ENCODE measurements at places on chromosomes 16 and 17. TPM values are rescaled to one million over a fixed set of nuclear protein-coding genes. Genes with fewer than 3 reads are reported as not detected.

DNA sequence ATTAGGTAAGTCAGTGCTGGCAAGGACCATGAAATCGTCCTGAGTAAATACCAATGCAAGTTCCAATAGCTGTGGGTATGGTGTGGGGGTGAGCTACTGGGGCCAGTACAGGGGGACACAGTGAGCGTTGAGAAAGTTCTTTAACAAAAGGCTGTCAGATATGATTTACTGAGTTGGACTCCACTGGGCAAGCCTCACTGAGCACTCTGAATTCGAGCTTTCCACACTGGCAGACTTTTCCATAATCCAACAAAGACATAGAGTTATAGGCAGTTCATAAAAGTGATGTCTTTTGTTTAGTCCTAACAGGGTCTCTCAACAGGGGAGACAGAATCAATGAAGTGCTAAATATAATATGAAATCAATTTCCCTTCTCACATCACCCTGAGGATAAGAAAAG is 489.0 kb downstream of the KCNJ2 start:
- no peaks in the 10 kb centered on the region for H3K4me1 ChIP-seq
- H3K36me3 ChIP-seq, result no peaks in the 10 kb centered on the region
- no peak overlapping the region for H3K27ac ChIP-seq
- H3K4me3 ChIP-seq, result no peak overlapping the region
- no peaks in the 10 kb centered on the region for H3K27me3 ChIP-seq
- no peak for DNase-seq

DNA sequence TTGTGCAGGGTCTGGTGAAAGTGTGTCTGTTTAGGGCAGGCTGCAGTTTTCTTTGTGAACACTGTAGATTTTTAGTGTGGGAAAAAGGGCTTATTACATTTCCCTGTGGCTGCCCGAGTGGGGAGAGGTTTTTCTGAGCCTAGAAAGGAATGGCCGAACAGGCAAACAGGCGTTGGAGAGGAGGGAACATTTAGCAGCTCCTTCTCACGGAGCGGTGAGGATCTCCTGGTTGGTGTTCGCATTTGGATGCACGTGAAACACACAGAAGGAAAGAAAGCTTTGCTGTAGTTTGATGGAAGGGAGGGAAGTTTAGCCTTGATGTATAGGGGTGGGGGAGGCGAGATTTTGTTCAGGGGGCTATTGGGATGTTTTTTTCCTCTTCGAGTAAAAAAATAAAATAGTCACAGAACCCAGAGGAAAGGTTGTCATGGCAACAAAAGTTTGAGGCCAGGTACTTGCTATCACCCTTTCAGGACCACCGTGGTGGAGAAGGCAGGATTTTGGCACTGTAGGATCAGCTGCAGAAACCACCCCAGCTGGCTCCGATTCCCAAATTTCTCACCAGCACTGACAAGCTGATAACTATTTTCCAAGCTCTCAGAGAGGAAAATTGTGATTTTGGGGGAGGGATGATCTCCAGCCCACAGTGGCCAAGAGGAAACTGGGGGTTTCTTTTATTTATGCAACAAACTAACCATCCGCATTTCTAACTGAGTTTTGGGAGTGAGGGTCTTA is 3.5 kb downstream of the GSG1L start:
- DNase-seq, result no peak
- H3K27me3 ChIP-seq, result peaks cover 25% of the 10 kb centered on the region
- H3K4me1 ChIP-seq, result no peaks in the 10 kb centered on the region
- H3K36me3 ChIP-seq, result peaks cover 4% of the 10 kb centered on the region

The RBFOX1 gene
- 0.69 TPM for total RNA-seq

GRCh38 chr17:9817086-9817485 is 4.8 kb downstream of the GSG1L2 start:
- H3K4me1 ChIP-seq, result peaks cover 3% of the 10 kb centered on the region
- DNase-seq, result peak; percentile 28
- H3K4me3 ChIP-seq, result no peak overlapping the region
- peaks cover 7% of the 10 kb centered on the region for H3K27me3 ChIP-seq

- H3K36me3 ChIP-seq, result no peaks in the 10 kb centered on the region
- H3K4me3 ChIP-seq, result no peak overlapping the region
- peaks cover 1% of the 10 kb centered on the region for H3K27me3 ChIP-seq
- H3K27ac ChIP-seq, result no peak overlapping the region
- no peak for DNase-seq
These were observed 9.0 kb downstream of the DNAAF8 start for GRCh38 chr16:4743226-4743878.

- DNase-seq, result no peak
- H3K27me3 ChIP-seq, result peaks cover 21% of the 10 kb centered on the region
- peak overlapping the region; percentile 73 for H3K4me3 ChIP-seq
- peak overlapping the region; percentile 75 for H3K27ac ChIP-seq
These were observed 1.3 kb upstream of the MTSS2 start for GRCh38 chr16:70687102-70687511.

The CPHXL2 gene
- not detected for total RNA-seq

The CD79B gene
- total RNA-seq, result 3.4 TPM

GRCh38 chr17:73952480-73953205 is 250.8 kb upstream of the RPL38 start:
- DNase-seq, result peak; percentile 58
- no peak overlapping the region for H3K4me3 ChIP-seq

The MAP2K4 gene
- total RNA-seq, result 36.5 TPM

GRCh38 chr16:35714665-35715064 is 2255.3 kb downstream of the TP53TG3F start:
- H3K27ac ChIP-seq, result no peak overlapping the region
- no peaks in the 10 kb centered on the region for H3K4me1 ChIP-seq
- H3K27me3 ChIP-seq, result peaks cover 7% of the 10 kb centered on the region
- H3K4me3 ChIP-seq, result no peak overlapping the region
- DNase-seq, result no peak

The SLC16A13 gene
- total RNA-seq, result 25.8 TPM

DNA sequence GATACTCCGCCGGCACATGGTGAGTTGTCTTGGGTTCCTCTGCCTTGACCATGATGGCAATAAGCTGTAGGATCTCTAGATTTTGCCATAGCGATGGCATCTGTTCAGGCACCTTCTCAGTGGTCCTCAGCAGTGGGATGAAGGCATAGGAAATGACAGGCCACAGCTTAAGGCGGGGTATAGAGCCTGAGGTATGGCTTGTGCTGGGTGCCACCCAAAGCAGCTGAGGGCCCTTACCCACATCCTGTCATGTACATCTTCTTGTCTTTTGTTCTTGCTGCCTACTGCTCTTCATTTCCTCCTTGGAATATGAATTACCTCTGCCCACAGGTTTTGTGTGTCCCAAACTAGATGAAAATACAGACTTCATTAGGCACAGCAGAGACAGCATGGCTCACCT is 29.5 kb downstream of the KAT7 start:
- H3K27ac ChIP-seq, result no peak overlapping the region
- peaks cover 52% of the 10 kb centered on the region for H3K4me1 ChIP-seq
- H3K4me3 ChIP-seq, result peak overlapping the region; percentile 97
- peaks cover 2% of the 10 kb centered on the region for H3K27me3 ChIP-seq
- DNase-seq, result no peak

GRCh38 chr17:12438212-12438611 is 227.5 kb upstream of the MYOCD start:
- no peaks in the 10 kb centered on the region for H3K4me1 ChIP-seq
- H3K4me3 ChIP-seq, result no peak overlapping the region
- no peak overlapping the region for H3K27ac ChIP-seq

The NEUROD2 gene
- not detected for total RNA-seq

DNA sequence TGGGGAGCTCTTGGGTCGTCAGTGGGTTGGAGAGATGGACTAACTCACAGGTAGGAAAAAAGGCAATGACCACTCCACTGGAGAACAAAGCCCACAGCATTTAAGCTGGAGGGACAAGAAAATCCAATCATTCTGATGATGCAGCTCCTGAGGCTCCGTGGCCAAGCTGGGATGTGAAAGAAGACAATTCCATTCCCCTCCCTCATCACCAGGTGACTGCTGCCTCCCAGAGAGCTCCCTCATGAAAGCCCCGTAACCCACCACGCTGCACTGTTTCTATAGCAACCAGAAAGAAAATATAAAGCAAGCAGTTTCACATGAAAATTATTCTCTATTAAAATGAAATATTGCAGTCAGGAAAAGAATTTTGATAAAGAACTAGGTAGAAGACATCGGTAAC is 15.2 kb downstream of the ANKRD11 start:
- no peak for DNase-seq
- no peak overlapping the region for H3K4me3 ChIP-seq
- peak overlapping the region; percentile 50 for H3K27ac ChIP-seq
- peaks cover 49% of the 10 kb centered on the region for H3K4me1 ChIP-seq
- peaks cover 4% of the 10 kb centered on the region for H3K36me3 ChIP-seq
- H3K27me3 ChIP-seq, result peaks cover 2% of the 10 kb centered on the region

GRCh38 chr16:83803811-83804210 is 4.0 kb upstream of the HSBP1 start:
- peak overlapping the region; percentile 93 for H3K27ac ChIP-seq
- no peak overlapping the region for H3K4me3 ChIP-seq
- no peak for DNase-seq

The SLC12A3 gene
- total RNA-seq, result not detected

- no peak overlapping the region for H3K27ac ChIP-seq
- peaks cover 8% of the 10 kb centered on the region for H3K27me3 ChIP-seq
- H3K36me3 ChIP-seq, result peaks cover 9% of the 10 kb centered on the region
- no peak overlapping the region for H3K4me3 ChIP-seq
- peaks cover 2% of the 10 kb centered on the region for H3K4me1 ChIP-seq
These were observed 465 bp upstream of the PRSS22 start for GRCh38 chr16:2858245-2859025.

GRCh38 chr17:6239241-6239798 is 169.1 kb downstream of the WSCD1 start:
- H3K27me3 ChIP-seq, result peaks cover 4% of the 10 kb centered on the region
- H3K4me3 ChIP-seq, result no peak overlapping the region
- no peak overlapping the region for H3K27ac ChIP-seq
- no peak for DNase-seq
- no peaks in the 10 kb centered on the region for H3K36me3 ChIP-seq

GRCh38 chr16:50587543-50587942 is 39.3 kb downstream of the NKD1 start:
- no peaks in the 10 kb centered on the region for H3K36me3 ChIP-seq
- DNase-seq, result no peak
- no peak overlapping the region for H3K4me3 ChIP-seq
- H3K4me1 ChIP-seq, result no peaks in the 10 kb centered on the region
- peaks cover 10% of the 10 kb centered on the region for H3K27me3 ChIP-seq

The ARHGDIG gene
- not detected for total RNA-seq

The PSMD11 gene
- total RNA-seq, result 110 TPM

DNA sequence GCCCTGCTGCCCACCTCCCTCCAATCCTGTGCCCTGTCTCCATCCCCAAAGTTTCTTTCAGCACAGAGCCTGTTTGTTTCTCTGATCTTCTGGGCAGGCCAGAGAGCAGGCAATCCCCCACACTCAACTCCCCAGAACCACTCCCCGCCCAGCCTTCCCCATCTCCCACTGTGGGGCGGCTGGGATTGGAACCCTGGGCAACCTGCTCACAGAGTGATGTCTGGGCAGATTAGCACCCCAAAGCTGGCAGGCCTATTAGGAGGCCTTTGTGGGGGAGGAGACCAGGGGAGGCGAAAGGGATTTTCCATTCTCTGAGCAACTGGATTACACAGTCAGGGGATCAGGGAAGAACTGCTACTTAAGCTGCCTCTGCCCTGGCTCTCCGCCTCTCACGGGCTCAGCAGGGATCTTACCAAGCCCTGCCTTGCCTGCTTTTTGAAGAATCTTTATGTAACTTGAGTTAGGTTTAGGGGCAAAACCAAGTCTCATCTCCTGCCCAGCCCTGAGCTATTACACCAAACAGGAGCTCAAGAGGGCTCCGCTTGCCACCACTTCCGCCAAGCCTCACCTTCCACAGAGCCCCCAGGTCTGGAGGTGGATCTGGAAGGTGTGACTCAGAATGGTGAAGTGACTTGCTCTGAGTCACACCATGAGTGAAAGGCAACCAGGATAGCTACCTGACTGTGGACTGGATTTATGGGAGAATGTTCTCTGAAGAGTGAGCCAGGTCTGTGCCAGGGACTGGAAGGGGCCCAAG is 16.0 kb upstream of the LHX1 start:
- peaks cover 8% of the 10 kb centered on the region for H3K27me3 ChIP-seq
- peaks cover 4% of the 10 kb centered on the region for H3K36me3 ChIP-seq
- no peak overlapping the region for H3K4me3 ChIP-seq
- DNase-seq, result no peak
- H3K4me1 ChIP-seq, result peaks cover 6% of the 10 kb centered on the region
- no peak overlapping the region for H3K27ac ChIP-seq

DNA sequence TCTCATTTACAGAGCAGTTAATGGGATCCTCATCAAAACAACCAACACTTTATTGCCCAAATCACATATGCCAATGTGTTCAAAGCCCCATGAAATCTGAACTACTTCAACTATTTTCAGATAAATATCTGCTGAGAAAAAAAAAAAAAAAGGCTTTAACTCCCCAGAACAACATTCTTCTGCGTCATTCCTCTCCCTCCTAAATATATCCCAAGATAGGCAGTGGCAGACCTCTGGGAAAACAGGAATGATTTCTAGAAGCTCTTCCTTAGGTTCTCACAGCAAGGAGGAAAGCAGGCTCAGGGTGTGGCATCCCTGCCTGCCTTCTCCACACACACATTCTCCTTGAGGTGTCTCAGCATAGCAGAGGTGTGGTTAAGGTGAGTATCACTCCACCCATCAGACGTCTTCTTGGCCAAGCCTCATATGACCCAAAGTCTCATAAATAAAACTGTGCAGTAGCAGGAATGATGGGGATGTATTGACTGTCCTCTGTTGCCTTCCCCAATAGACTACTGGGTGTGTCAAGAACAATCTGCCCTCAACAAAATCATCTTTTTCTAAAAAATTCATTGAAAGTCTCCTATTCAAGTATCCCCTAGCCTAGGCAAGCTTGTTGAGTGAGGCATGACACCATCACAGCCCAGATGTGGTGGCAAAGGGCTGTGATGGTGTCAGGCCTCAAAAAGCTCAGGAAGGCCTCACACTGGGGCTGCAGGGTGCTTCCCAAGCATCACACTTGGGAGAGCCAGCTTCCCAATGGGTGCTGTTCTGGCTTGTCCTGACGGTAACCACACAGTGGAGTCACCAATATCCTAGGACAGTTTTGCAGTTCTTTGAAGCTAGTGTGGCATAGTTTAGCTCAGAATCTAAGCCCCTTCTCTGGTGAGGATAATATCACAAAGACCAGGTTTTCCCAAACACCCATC is 135.4 kb upstream of the SOX9 start:
- H3K27ac ChIP-seq, result no peak overlapping the region
- no peaks in the 10 kb centered on the region for H3K36me3 ChIP-seq
- no peak overlapping the region for H3K4me3 ChIP-seq
- no peaks in the 10 kb centered on the region for H3K27me3 ChIP-seq
- no peak for DNase-seq
